H1 (cell line): ENCODE measurements at places on chromosomes 11 and 22. TPM values are rescaled to one million over a fixed set of nuclear protein-coding genes. Genes with fewer than 3 reads are reported as not detected.

The OR8G1 gene
- total RNA-seq: not detected in 2 replicates

The ACCSL gene
- not detected in 2 replicates for total RNA-seq

The EFCAB6 gene
- total RNA-seq: 1.5 and 1.7 TPM in 2 replicates

The SLC37A2 gene
- total RNA-seq: 1.1 and 1.3 TPM in 2 replicates

The NRGN gene
- 0.60 and 0.75 TPM in 2 replicates for total RNA-seq

The LTBP3 gene
- total RNA-seq: 12.8 and 15.3 TPM in 2 replicates

GRCh38 chr11:45537614-45538013, 127.8 kb downstream of the CHST1 start:
- H3K4me1 ChIP-seq: no peaks in the 10 kb centered on the region
- no peaks in the 10 kb centered on the region for H3K27me3 ChIP-seq
- no peak for DNase-seq
- H3K36me3 ChIP-seq: no peaks in the 10 kb centered on the region
- H3K4me3 ChIP-seq: no peak overlapping the region
- no peak overlapping the region for H3K27ac ChIP-seq

DNA sequence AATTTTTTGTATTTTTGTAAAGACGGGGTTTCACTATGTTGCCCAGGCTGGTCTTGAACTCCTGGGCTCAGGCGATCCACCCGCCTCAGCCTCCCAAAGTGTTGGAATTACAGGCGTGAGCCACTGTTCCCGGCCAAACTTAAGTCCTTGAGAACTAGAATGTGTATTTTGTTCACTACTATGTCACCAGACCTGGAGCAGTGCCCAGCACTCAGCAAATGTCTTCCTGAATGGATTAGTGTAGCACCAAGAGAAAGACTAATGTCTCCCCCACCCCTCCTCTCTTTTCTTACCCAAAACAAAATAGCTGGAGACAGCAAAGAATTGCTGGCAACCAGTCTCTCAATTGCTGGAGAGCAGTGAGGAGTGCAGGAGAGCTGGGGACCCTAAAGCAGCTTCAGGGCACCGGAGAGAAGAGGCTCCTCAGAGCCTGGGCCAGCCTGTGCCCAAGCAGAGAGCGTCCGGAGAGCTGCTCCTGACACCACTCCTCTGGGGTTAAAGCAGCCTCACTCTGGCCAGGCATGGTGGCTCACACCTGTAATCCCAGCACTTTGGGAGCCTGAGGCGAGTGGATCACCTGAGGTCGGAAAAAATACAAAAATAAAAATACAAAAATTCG, 14.9 kb downstream of the SLC25A18 start:
- H3K36me3 ChIP-seq: no peaks in the 10 kb centered on the region
- H3K4me1 ChIP-seq: no peaks in the 10 kb centered on the region; the same call in 1 of the 2 replicates
- DNase-seq: no peak
- H3K27me3 ChIP-seq: no peaks in the 10 kb centered on the region
- H3K4me3 ChIP-seq: no peak overlapping the region

DNA sequence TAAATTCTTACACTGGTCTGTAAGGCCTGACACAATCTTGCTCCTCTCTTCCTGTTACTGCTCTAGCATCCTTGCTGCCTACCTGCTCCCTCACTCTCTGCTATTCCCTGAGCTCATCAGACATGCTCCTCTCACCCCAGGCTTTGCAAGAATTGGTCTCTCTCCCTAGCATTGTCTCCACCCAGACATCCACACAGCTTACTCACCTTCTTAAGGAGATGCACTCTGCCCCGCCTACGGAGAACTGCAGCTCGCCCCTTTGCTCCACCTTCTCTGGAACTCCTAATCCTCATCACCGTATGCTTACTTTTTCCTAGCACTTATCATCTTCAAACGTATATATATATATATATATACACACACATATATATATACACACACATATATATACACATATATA, 23.3 kb upstream of the TMPRSS5 start:
- H3K36me3 ChIP-seq: no peaks in the 10 kb centered on the region
- no peaks in the 10 kb centered on the region for H3K4me1 ChIP-seq
- no peak overlapping the region for H3K4me3 ChIP-seq

DNA sequence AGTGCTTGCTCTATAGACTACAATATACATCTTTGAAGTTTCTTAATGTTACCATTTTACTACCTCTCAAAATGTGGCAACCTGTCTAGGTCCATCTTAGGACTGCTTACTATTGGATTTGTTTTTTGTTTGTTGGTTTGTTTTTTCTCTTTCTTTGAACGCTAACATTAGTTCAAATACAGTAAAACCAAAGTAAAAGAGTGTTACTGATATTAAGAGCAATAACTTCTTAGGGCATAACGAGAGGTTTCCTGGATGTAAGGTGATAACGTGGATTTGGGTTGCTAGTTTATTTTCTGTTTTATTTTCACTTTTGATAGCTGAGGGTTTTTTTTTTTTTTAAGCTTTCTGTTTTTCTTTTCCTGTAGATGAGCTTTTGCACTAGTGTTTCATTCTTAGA, 43.6 kb downstream of the TMEM135 start:
- no peak overlapping the region for H3K4me3 ChIP-seq
- H3K27me3 ChIP-seq: peaks cover 28% of the 10 kb centered on the region
- DNase-seq: no peak
- no peaks in the 10 kb centered on the region for H3K4me1 ChIP-seq

DNA sequence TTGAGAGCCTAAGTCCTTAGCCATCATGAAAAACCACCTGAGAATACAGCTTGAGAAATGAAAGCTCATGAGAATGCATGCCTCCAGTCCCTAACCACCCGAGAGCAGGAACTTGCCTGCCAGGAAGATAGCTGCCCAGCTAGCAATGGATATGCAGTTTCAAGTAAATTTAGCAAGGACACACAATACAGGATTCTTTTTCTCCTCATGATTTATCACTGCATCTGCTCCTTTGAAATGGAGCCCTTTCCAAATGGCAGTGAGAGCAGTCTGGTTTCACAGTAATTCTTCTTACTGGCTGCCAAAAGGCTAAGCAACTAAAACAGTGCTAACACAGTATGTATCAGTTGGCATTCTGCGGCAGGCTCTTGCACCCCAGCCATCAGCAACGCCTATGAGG, 109.9 kb downstream of the MICAL3 start:
- no peak for DNase-seq
- no peak overlapping the region for H3K27ac ChIP-seq
- no peaks in the 10 kb centered on the region for H3K36me3 ChIP-seq

GRCh38 chr11:17506314-17506713, 29.7 kb upstream of the ABCC8 start:
- H3K27ac ChIP-seq: no peak overlapping the region
- H3K36me3 ChIP-seq: no peaks in the 10 kb centered on the region
- H3K4me3 ChIP-seq: no peak overlapping the region
- no peaks in the 10 kb centered on the region for H3K4me1 ChIP-seq
- 0 out of 2 replicates have a peak, but pooled peaks cover 2% of the 10 kb centered on the region for H3K27me3 ChIP-seq
- no peak for DNase-seq

GRCh38 chr22:38238519-38239071, 34.2 kb downstream of the TMEM184B start:
- no peak overlapping the region for H3K4me3 ChIP-seq
- peaks cover 21% of the 10 kb centered on the region for H3K36me3 ChIP-seq
- DNase-seq: no peak
- peaks cover 9% of the 10 kb centered on the region for H3K4me1 ChIP-seq
- H3K27ac ChIP-seq: no peak overlapping the region

DNA sequence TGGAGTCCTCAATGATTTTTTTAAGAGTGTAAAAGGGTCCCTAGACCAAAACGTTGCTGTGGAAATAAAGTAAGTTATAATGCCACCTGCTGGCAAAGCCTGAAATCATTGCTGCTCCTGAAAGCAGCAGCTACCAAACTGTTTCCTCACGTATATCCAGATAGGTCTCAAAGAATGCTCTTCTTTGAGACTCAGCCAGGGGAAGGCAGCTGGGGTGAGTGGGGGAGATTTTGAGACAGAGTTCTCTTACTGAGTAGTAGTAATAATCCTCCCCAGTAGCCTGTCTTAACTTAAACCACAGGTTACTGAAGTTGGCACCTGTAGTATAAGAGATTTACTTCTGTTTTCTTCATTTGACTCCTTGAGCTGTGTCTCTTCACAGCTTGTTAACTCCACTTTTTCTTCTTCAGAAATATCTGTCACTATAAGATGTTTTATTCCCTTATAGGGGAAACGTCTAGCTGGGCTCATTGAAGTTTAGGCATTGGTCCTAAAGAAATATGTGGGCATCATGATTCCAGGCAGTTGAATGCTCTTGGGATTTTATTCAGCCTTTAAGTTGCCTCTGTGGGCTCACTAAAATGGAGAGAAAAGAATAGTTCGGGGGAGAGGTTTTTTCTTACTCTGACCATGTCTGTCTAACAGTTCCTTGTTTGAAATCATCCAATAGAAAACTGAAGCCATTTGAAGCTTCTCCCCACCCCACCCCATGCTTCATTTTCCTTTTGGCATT, 77.9 kb downstream of the BTBD10 start:
- H3K27ac ChIP-seq: no peak overlapping the region
- no peaks in the 10 kb centered on the region for H3K4me1 ChIP-seq
- H3K27me3 ChIP-seq: no peaks in the 10 kb centered on the region
- peak; percentile 58 for DNase-seq
- H3K36me3 ChIP-seq: peaks cover 5% of the 10 kb centered on the region

DNA sequence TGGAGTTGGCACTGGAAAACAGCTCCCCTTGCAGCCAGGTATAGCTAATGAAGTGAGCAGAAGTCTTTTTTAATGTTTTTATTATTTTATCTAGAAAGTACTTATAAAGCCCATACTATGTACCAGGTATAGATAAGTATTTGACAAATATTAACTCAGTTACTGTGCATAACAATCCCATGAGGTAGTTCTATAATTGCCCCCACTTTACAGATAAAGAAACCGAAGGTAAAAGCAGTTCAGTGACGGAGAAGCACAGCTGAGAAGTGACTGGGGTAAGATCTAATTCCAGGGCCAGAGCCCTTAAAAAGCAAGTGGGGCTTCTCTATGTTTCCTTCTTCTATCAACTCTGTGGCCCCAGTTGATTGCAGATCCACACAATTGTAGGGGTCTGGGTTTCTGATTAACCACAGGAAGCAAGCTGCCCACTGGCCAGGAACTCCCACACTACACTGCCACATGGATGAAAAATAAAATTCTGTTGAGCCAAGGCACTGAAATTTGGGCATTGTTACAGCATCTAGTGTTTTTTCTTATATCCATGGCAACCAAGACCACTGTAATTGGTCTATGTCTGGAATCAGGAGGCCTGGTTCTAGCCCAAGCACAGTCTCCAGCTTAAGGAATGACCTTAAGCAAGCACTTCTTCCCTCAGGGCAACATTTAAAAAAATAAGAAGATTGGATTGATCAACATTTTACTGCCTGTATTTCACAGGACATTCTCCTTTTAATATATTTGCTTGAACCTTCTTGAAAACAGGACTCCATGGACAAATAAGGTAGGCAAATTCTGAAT, 55.3 kb upstream of the TEAD1 start:
- H3K27me3 ChIP-seq: no peaks in the 10 kb centered on the region
- H3K36me3 ChIP-seq: no peaks in the 10 kb centered on the region
- no peak for DNase-seq
- H3K4me3 ChIP-seq: no peak overlapping the region
- H3K4me1 ChIP-seq: no peaks in the 10 kb centered on the region

- no peaks in the 10 kb centered on the region for H3K4me1 ChIP-seq
- no peak for DNase-seq
- H3K36me3 ChIP-seq: no peaks in the 10 kb centered on the region
- H3K27me3 ChIP-seq: no peaks in the 10 kb centered on the region
- no peak overlapping the region for H3K27ac ChIP-seq
Observed at GRCh38 chr11:3916962-3917361, 61.5 kb downstream of the STIM1 start.

GRCh38 chr22:19872779-19873137, 18.1 kb upstream of the GNB1L start:
- no peaks in the 10 kb centered on the region for H3K36me3 ChIP-seq
- H3K4me3 ChIP-seq: no peak overlapping the region
- peak; percentile 51 for DNase-seq

DNA sequence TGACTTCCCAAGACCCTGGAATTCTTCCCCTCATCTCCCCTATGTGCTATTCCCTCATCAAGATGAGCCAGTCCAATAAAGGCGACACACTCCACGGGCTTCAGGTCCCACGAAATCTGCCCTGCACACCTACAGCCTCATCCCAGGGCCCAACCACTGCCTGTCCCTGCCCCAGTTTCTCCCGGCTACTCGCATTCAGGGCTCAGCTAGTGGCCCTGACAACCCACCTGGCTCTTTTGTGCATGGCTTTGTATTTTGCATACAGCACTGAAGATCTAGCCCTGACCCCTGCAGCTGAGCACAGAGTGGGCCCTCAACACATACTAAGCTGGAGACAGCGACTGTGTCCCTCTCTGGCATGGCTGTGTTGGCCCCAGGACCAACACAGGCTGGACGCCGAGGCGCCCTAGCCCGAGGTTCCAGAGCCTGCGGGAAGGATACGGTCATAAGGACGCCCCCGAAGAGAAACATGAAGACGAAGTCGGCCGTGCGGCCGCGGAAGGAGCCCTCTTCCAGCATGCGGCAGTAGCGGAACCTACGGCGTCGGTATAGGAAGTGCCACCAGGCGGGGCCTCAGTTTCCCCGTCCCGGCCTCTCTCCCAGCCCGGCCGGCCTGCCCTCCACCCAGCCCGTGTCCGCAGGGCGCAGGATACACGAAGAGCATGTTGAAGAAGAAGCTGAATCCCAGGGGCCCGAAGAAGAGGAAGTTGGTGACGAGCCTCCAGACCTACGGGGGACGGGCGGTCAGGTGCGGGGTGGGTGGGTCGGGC, 710 bp downstream of the DERL3 start:
- H3K27me3 ChIP-seq: peaks cover 2% of the 10 kb centered on the region; the same call in 1 of the 2 replicates
- H3K4me3 ChIP-seq: peak overlapping the region; percentile 59
- peaks cover 4% of the 10 kb centered on the region; the same call in 1 of the 2 replicates for H3K36me3 ChIP-seq
- peaks cover 13% of the 10 kb centered on the region for H3K4me1 ChIP-seq
- DNase-seq: peak; percentile 66

DNA sequence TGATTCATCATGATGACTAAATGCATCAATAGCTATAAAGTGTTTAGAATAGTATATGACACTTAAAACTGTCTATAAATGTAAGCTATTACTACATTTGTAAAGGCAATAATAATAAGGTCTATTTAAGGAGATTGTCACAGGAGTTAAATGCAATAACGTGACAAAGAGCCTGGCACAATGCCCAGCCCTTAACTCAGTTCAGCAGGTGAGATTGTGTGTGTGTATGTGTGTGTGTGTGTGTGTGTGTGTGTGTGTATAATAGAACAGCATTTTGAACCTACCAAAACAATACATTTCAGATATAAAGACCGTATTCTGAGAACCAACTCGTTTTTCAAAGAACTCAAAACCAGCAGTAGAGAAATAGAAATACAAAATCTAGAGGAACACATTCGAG, 177.5 kb downstream of the MYO18B start:
- no peak overlapping the region for H3K4me3 ChIP-seq
- DNase-seq: no peak
- H3K27ac ChIP-seq: no peak overlapping the region
- peaks cover 3% of the 10 kb centered on the region; the same call in 1 of the 2 replicates for H3K27me3 ChIP-seq
- no peaks in the 10 kb centered on the region for H3K36me3 ChIP-seq

GRCh38 chr22:36343070-36343719, 44.6 kb downstream of the MYH9 start:
- H3K27me3 ChIP-seq: no peaks in the 10 kb centered on the region
- no peak for DNase-seq
- H3K4me3 ChIP-seq: no peak overlapping the region
- no peak overlapping the region for H3K27ac ChIP-seq
- no peaks in the 10 kb centered on the region; the same call in none of the 2 replicates for H3K4me1 ChIP-seq

GRCh38 chr11:125371431-125371935, 124.6 kb downstream of the FEZ1 start:
- peak overlapping the region; percentile 49 for H3K4me3 ChIP-seq
- H3K27me3 ChIP-seq: no peaks in the 10 kb centered on the region
- peak; percentile 88 for DNase-seq
- peak overlapping the region; percentile 49 for H3K27ac ChIP-seq
- H3K36me3 ChIP-seq: no peaks in the 10 kb centered on the region
